ENCODE measurements at places on chromosomes 11 and 22. TPM values are rescaled to one million over a fixed set of nuclear protein-coding genes. Genes with fewer than 3 reads are reported as not detected.
A peak's percentile ranks its signal among the peaks of the same experiment; 100 is the strongest.

DNA sequence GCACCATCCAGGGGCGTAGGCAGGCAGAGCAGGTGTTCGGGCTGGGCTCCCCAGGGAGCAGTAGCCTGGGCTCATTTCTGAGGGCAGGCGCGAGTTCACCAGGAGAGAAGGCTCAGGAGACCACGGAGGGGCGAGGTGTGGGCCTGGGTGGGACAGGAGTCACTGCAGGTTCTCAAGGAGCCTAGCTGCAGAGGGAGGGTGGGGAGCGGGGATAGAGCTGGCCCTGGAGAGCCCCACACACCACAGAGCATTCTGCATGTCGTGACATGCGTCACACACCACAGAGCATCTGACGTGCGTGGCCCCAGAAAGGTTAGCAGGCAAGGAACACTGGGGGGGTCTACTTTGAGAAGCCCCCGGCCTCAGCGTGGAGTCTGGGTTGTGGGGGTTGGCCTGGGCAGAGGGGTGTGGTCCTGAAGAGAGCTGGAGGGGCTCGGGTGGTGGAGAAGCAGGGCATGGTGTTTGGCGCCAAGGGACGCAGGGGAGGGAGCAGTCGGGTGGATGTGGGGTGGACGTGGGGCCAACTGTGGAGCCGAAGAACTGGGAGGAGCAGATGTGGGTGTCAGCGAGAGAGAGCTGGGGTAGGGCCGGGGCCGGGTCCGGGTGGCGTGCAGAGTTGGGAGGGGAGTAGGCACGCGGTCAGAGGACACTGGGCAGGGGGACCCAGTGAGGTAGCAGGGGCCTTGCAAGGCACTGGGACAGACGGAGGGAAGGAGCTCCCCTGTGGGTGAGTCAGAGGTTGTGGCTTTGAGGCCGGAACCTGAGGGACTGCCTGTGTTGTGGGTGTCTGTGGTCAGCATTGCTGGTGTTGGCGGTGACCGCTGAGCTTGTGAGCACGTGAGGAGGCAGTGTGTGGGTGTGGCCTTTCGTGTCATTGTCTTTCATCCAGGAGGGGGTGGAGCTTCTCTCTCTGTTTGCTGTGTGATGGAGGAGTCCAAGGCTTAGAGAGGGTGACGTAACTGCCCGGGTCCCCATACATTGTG lies 25.5 kb downstream of the CTTN start:
- no peak for DNase-seq
- H3K4me1 ChIP-seq, result no peaks in the 10 kb centered on the region
- H3K27ac ChIP-seq, result no peak overlapping the region
- peaks cover 61% of the 10 kb centered on the region for H3K36me3 ChIP-seq
- H3K27me3 ChIP-seq, result no peaks in the 10 kb centered on the region

- peak overlapping the region; percentile 94 for H3K27ac ChIP-seq
- peaks cover 78% of the 10 kb centered on the region for H3K4me1 ChIP-seq
- peaks cover 8% of the 10 kb centered on the region for H3K36me3 ChIP-seq
- no peak for DNase-seq
Measured at GRCh38 chr11:44574610-44575287, 9.3 kb downstream of the CD82 start.

DNA sequence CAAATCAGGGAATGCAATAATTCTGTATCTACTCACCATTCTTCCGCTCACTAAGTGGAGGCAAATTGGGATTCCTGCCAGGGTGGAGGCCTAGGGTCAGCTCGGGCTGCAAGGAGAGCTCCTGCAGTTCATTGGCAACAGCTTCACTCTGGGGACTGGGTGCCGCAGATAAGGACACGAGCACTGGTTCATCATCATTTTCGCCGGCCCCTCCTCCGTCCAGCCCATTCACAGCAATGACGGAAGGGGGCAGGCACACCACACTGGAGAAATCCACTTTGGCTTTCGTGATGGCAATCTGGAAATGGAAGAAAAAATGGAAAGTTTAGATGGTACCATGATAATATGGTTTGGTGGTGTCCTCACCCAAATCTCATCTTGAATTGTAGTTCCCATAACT lies 84.4 kb downstream of the MRTFA start:
- H3K36me3 ChIP-seq, result peaks cover 4% of the 10 kb centered on the region
- H3K4me3 ChIP-seq, result no peak overlapping the region
- no peak overlapping the region for H3K27ac ChIP-seq
- H3K27me3 ChIP-seq, result no peaks in the 10 kb centered on the region
- DNase-seq, result no peak
- H3K4me1 ChIP-seq, result no peaks in the 10 kb centered on the region

GRCh38 chr11:129578006-129578405 lies 202.4 kb downstream of the BARX2 start:
- no peaks in the 10 kb centered on the region for H3K36me3 ChIP-seq
- no peak for DNase-seq
- H3K27ac ChIP-seq, result no peak overlapping the region
- H3K27me3 ChIP-seq, result no peaks in the 10 kb centered on the region
- no peak overlapping the region for H3K4me3 ChIP-seq

- H3K27ac ChIP-seq, result no peak overlapping the region
- no peaks in the 10 kb centered on the region for H3K4me1 ChIP-seq
- H3K27me3 ChIP-seq, result no peaks in the 10 kb centered on the region
- no peaks in the 10 kb centered on the region for H3K36me3 ChIP-seq
- H3K4me3 ChIP-seq, result no peak overlapping the region
Measured at GRCh38 chr11:74739546-74740270, 8.5 kb upstream of the CHRDL2 start.

DNA sequence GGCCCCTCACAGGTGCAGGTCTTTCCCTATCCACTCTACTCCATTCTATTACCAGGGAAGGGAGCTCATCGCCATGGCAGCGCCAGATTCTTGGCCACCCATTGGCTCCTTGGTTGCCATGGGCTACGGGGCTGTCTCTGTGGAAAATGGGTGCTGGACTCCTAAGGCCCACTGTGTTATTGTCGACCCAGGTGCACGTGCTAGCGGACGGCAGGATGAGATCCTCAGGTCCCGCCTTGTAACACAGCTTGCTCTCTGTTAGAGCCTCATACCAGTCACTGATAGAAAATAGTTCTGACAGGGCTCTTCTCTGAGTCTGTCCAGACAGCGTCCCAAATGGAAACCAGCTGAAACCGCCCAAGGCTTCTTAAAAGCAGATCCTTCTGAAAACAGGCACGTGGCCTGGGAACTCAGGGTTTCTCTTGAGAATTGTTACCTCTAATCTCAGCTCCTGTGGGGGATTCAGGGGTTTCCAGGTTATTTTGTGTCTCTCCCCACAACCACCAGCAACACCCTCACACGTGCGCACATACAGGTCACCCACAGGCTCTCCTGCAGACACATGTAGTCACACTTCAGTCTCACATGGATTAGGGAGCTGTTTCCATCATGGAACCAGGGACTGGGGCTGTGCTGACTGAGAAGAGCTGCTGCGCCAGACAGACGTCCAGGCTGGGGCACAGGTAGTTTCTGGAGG lies 1.5 kb downstream of the TUB start:
- no peak overlapping the region for H3K4me3 ChIP-seq
- no peak overlapping the region for H3K27ac ChIP-seq
- no peaks in the 10 kb centered on the region for H3K36me3 ChIP-seq
- no peak for DNase-seq
- peaks cover 5% of the 10 kb centered on the region for H3K4me1 ChIP-seq

The REXO2 gene
- 270 TPM for polyA plus RNA-seq

GRCh38 chr11:101511065-101511464 lies 72.7 kb downstream of the TRPC6 start:
- no peak overlapping the region for H3K27ac ChIP-seq
- H3K4me1 ChIP-seq, result no peaks in the 10 kb centered on the region
- no peaks in the 10 kb centered on the region for H3K36me3 ChIP-seq
- no peaks in the 10 kb centered on the region for H3K27me3 ChIP-seq

- no peak overlapping the region for H3K27ac ChIP-seq
- DNase-seq, result no peak
- H3K36me3 ChIP-seq, result no peaks in the 10 kb centered on the region
- H3K27me3 ChIP-seq, result no peaks in the 10 kb centered on the region
Measured at GRCh38 chr11:46978005-46978491, 41.5 kb downstream of the CSTPP1 start.

DNA sequence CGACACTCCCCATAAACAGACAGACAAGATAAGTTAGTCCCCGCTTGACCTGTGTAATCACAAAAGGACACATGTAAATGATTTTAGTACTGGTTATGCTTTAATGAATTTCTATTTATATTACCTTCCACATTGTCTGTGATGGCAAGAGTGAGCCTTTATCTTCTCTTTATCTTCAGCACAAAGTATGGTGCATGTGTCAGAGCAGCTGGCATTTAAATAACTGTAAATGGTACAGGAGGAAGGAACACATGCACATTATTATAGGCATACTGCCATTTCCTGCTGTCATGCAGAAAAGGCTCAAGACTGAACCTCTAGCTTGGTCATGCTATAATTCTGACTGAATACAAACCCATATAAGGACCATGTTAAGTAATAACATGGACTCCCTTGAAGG lies 1342.7 kb upstream of the TENM4 start:
- no peaks in the 10 kb centered on the region for H3K27me3 ChIP-seq
- H3K27ac ChIP-seq, result no peak overlapping the region
- no peaks in the 10 kb centered on the region for H3K4me1 ChIP-seq
- no peak overlapping the region for H3K4me3 ChIP-seq
- no peaks in the 10 kb centered on the region for H3K36me3 ChIP-seq

The ART1 gene
- polyA plus RNA-seq, result not detected

The NAALAD2 gene
- not detected for polyA plus RNA-seq

DNA sequence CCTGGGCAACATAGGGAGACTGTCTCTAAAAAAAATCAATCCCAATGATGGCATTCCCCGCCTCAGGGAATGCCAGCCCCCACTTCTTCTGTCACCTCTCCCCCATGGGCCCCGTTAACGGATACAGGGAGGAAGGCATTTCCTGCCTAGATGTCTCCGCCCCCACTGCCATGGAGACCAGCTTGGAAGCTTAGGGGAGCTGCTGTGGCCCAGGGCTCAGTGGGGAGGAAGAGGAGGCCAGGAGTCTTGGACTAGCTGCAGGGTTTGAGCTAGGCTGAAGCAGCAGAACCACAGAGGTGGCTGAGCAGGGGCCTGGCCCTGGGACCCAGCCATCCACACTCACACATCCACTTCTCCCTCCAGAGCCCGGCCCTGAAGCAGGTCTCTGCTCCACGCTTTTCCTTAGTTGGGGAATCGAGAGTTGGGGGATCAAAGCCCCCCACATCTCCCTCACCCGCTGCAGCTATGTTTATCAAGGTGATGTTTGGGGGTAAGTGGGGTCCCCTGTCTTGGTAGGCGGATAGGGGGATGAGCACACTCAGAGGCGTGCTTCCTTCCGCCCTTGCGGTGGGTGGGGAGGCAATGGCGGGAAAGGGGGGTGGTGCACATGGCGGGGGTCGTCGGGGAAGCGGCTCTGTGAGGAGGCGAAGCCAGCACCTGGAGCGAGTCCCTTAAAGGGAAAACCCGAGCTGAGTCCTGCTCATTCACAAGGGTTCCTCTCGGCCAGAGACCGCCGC lies at the start of gene C22orf15:
Gene C22orf15, plus strand, starts transcription at position 149 of the 737 bp plus-strand sequence. Its CDS starts 317 bp downstream, at position 466.
- no peak within 1 kb of the TSS for H3K4me3 ChIP-seq
- H3K4me1 ChIP-seq, result peaks cover 2% of the 10 kb centered on the region
- peaks cover 5% of the 10 kb centered on the region for H3K27me3 ChIP-seq
- no peak within 1 kb of the TSS for H3K27ac ChIP-seq

The MAP6 gene
- polyA plus RNA-seq, result 3.1 TPM

GRCh38 chr11:120186774-120187591 lies 23.8 kb upstream of the OAF start:
- H3K27ac ChIP-seq, result peak overlapping the region; percentile 50
- peak; percentile 66 for DNase-seq
- no peaks in the 10 kb centered on the region for H3K36me3 ChIP-seq
- peaks cover 10% of the 10 kb centered on the region for H3K4me1 ChIP-seq
- H3K4me3 ChIP-seq, result no peak overlapping the region

DNA sequence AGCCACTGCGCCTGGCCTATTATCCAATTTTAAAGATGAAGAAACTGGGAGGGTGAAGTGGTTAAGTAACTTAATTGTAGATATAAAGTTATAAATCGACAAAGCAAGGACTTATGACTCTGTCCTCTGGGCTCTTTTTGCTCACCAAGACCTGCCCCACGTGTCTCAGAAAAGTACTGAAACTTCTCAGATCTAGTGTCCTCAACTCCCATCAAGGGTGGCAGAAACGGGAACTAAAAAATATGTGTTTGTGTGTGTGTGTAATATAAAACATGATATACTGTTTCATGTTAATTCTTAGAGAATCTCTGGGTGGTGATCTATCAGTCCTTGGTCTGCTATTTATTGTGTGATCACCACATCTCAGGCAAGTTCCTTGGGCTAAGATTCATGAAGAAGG lies 104.9 kb downstream of the GAB2 start:
- H3K27ac ChIP-seq, result no peak overlapping the region
- no peak for DNase-seq
- no peak overlapping the region for H3K4me3 ChIP-seq
- H3K27me3 ChIP-seq, result no peaks in the 10 kb centered on the region
- peaks cover 9% of the 10 kb centered on the region for H3K4me1 ChIP-seq

DNA sequence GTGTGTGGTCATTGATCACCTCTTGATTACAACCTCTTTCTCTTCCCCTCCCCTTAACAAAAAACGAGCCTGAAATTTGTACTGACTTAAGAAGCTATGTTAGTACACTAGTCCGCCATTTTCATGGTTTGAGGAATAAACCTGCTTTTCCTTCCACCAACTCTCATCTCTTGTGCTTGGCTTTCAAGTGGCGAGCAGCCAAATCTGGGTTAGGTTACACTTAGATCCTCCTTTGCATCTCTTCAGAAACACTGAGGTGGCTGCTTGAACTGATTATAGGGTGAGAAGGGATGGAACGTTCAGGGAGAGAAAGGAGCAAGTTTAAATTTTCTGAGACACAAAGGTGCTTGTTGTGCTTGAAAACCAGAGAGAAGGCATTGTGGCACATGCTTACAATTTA lies 2171.4 kb downstream of the LRRC4C start:
- no peak overlapping the region for H3K4me3 ChIP-seq
- H3K4me1 ChIP-seq, result no peaks in the 10 kb centered on the region
- H3K27ac ChIP-seq, result no peak overlapping the region
- H3K27me3 ChIP-seq, result no peaks in the 10 kb centered on the region

DNA sequence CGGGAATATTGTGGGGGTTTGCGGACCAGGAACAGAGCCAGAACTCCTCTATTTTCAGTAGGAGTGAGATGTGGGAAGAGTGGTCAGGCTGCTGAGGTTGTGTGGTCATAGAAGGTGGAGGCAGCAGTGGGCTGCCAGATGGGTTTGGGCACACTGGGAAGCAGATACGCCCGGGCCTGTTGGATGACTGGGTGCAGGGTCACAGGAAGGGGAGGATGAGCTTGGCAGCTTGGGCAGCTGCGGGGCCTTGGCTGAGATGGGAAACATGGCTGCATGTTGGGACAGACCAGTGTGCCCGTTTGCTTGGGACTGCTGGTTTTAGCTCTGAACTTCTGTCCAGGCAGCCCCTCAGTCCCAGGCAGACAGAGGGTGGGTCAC lies 11.4 kb downstream of the SHANK3 start:
- no peak overlapping the region for H3K27ac ChIP-seq
- no peaks in the 10 kb centered on the region for H3K27me3 ChIP-seq
- no peaks in the 10 kb centered on the region for H3K36me3 ChIP-seq
- H3K4me1 ChIP-seq, result peaks cover 6% of the 10 kb centered on the region
- no peak for DNase-seq
